ENCODE measurements at places on chromosomes 1 and 21. TPM values are rescaled to one million over a fixed set of nuclear protein-coding genes. Genes with fewer than 3 reads are reported as not detected.

FCRLB gene
- 1.2 TPM for total RNA-seq

GRCh38 chr1:24416666-24417391 lies 1.2 kb downstream of the NIPAL3 start:
- DNase-seq, result no peak
- no peaks in the 10 kb centered on the region for H3K27me3 ChIP-seq
- H3K4me3 ChIP-seq, result peak overlapping the region; percentile 48
- peaks cover 2% of the 10 kb centered on the region for H3K4me1 ChIP-seq
- H3K27ac ChIP-seq, result no peak overlapping the region

DNA sequence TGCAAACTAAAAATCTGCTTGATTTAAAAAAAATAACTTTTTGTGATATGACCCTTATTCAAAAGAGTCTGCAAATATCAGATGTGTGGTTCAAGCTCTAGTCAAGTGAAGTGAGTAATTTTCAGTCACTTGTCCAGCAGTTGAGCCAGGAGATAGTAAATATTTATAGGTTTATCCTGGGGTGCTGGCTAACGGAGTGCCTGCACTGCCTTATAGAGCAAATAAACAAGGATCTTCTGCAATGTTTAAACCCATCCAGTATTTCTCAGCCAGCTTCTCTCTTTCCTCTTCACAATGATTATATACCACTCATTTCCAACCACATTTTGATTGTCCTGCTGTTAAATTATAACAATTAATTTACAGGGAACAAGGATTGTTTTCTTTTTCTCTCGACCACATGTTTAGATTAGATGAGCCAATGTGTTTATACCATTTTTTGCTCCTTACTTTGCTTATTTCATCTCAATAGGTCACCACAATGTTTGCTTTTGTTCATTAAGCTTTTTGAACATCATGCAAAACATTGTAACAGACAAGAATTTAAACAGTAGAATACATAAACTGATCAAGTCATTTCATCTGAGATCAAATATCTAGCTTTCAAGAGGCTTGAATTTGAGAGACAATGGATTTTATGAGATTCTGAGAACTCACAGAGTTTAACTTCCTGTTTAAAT lies 60.3 kb upstream of the GREM2 start:
- H3K36me3 ChIP-seq, result no peaks in the 10 kb centered on the region
- H3K4me1 ChIP-seq, result no peaks in the 10 kb centered on the region
- no peak for DNase-seq
- H3K27me3 ChIP-seq, result no peaks in the 10 kb centered on the region

DNA sequence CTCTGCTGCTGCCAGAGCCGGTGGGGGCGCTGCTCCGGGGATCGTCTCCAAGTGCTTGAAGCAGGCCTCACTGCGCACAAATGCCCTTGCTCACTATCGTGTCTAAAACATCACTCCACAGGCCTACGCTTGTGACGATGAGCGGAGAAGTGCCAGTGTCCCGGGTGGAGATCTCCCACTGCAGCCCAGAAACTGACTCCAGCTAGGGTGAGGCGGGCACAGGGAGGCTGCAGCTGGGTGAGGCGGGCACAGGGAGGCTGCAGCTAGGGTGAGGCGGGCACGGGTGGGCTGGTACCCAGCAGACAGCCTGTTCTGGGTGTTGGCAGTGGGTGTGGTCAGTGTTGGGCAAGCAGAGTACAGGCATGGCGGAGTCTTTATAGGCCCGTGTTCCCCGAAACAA lies 22.7 kb upstream of the PDXK start:
- no peaks in the 10 kb centered on the region for H3K36me3 ChIP-seq
- H3K4me3 ChIP-seq, result no peak overlapping the region
- H3K4me1 ChIP-seq, result no peaks in the 10 kb centered on the region
- H3K27ac ChIP-seq, result no peak overlapping the region

DNA sequence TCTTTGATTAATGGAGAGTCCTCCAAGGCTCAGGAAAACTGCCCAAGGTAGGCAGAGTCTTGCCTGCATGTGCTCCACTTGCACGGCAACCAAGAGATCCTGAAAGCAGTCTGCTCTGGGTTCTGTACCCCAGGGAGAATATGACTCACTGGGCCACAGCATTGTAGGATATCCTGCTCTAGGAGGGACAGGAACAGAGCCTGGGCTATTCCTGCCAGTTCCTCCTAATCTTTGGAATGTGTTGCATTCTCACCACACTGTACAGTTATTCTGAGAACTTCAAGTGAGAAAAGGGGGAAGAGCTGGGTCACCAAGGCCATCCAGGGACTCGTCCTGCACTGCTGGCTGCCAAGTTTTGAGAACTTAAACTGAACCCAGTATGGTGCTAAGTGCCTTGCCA lies 278.5 kb downstream of the MATN1 start:
- H3K36me3 ChIP-seq, result no peaks in the 10 kb centered on the region
- no peaks in the 10 kb centered on the region for H3K4me1 ChIP-seq
- H3K27ac ChIP-seq, result no peak overlapping the region
- DNase-seq, result no peak
- no peak overlapping the region for H3K4me3 ChIP-seq
- no peaks in the 10 kb centered on the region for H3K27me3 ChIP-seq

- no peaks in the 10 kb centered on the region for H3K4me1 ChIP-seq
- H3K36me3 ChIP-seq, result no peaks in the 10 kb centered on the region
- H3K27ac ChIP-seq, result no peak overlapping the region
- DNase-seq, result no peak
- no peak overlapping the region for H3K4me3 ChIP-seq
Observed at GRCh38 chr1:78055565-78056132, 9.9 kb downstream of the GIPC2 start.

DNA sequence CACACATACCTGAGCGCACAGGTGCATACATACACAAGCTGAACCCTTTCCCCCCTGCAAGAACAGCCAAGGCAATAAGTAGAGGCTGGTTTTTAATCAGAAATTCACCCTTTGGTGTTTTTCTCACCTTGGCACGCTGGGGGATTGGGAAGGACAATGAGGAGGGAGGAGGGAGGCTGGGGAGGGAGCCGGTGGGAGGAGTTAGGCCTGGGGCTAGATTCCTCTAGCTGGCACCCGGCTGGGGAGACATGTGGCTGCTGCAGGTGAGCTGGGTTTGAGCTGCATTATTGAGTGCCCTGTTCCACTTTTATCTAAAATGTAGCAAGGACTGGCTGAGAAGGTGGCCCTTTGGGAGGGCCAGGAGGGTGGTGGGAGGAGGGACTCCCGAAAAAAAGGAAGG lies 97.8 kb upstream of the CSF3R start:
- no peak overlapping the region for H3K27ac ChIP-seq
- no peaks in the 10 kb centered on the region for H3K36me3 ChIP-seq
- no peak for DNase-seq
- H3K27me3 ChIP-seq, result no peaks in the 10 kb centered on the region

DNA sequence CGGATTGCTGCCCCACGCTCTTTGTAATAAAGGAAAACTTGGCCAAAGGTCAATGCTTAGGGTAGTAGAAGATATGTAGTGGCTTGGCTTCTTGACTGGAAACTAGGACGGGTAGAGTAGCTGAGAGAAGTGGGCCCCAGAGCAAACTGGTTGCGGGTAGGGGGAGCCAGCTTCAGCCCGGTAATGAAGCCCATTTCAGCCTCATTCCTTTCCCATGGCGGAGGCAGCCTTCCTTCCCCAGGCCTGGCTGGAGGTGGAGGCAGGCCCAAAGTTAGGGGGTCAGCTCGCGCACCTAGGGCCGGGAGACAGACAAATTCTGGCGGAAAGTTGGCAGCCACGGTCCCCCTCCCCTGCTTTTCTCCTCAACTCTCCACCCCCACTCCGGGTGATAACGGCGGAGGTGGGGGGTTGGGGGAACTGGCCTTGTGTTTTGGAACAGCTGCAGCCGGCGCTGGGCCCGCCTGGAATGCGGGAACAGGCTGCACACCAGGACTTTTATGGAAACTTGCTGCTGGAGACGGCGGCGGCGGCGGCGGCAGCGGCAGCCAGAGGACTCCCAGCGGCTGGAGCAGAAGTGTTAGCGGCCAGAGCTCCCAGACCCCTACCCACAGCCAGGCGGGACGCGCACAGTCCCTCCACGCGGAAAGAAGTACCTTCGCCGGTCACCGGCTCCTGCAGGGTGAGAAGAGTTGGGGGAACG lies at the start of gene NEXN:
Gene NEXN (plus strand): TSS at position 544 of the 700 bp plus-strand sequence. CDS start 27,483 bp downstream, outside the sequence.
- peak; percentile 78 for DNase-seq
- no peaks in the 10 kb centered on the region for H3K36me3 ChIP-seq
- H3K27me3 ChIP-seq, result no peaks in the 10 kb centered on the region
- H3K4me1 ChIP-seq, result no peaks in the 10 kb centered on the region

DNA sequence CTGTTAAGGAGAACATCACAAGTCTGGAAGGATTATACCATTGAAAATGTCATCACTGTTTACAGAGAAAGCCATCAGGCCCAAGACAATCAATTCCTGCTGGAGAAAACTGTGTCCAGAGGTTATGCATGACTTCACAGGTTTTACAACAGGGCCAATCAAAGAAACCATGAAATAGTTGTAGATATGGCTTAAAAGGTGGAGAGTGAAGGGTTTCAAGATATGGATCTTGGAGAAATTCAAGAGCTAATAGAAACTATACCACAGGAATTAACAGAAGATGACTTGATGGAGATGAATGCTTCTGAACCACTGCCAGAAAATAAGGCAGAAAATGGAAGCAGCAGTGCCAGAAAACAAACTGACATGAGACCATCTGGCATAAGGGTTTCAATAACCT lies 30.2 kb downstream of the USP1 start:
- no peaks in the 10 kb centered on the region for H3K27me3 ChIP-seq
- no peak overlapping the region for H3K27ac ChIP-seq
- H3K4me3 ChIP-seq, result no peak overlapping the region
- no peak for DNase-seq
- H3K36me3 ChIP-seq, result no peaks in the 10 kb centered on the region

DNA sequence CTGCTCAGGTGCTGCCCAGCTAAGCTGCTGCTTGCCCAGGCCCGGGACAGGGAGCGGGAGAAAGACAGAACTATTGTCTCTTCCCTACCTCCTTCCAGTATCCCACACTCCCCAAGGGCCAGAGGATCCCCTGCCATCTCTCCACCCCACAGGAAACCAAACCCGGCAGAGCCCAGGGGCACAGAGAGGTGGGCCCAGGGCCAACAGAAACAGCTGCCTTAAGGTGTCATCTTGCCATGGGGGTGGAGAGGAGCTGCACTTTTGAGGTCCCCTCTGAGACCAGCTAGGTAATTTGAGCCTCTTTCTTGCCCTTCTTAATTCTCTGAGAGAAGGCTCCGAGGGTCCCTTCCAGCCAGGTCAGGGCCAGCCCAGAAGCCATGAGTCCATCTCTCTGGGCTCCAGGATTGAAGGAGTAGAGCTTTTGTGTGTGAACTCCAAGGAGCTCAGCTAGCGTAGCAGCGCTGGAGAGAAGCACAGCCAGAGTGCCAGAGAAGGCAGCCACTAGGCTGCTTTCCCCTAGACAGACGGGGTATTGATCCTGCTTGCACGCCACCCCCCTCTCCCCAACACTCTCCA lies 9.7 kb upstream of the GPR61 start:
- DNase-seq, result no peak
- H3K27ac ChIP-seq, result no peak overlapping the region
- no peaks in the 10 kb centered on the region for H3K27me3 ChIP-seq
- no peaks in the 10 kb centered on the region for H3K36me3 ChIP-seq
- no peak overlapping the region for H3K4me3 ChIP-seq

Data from ovary (tissue), 10 donors.